ENCODE measurements at places on chromosomes 11 and 22. TPM values are rescaled to one million over a fixed set of nuclear protein-coding genes. Genes with fewer than 3 reads are reported as not detected.

P2RX6 gene
- total RNA-seq, result 2.8 TPM

MMP10 gene
- 1.2 TPM for total RNA-seq

TREH gene
- not detected for total RNA-seq

JAML gene
- total RNA-seq, result not detected

CCDC116 gene
- total RNA-seq, result 0.18 TPM

OR51E2 gene
- not detected for total RNA-seq

TCN2 gene
- 2.0 TPM for total RNA-seq

FREY1 gene
- total RNA-seq, result 1.00 TPM

GRK2 gene
- total RNA-seq, result 25.7 TPM

Data from smooth muscle cell of bladder (primary cell).